ENCODE measurements at places on chromosomes 2 and 18.

DNA sequence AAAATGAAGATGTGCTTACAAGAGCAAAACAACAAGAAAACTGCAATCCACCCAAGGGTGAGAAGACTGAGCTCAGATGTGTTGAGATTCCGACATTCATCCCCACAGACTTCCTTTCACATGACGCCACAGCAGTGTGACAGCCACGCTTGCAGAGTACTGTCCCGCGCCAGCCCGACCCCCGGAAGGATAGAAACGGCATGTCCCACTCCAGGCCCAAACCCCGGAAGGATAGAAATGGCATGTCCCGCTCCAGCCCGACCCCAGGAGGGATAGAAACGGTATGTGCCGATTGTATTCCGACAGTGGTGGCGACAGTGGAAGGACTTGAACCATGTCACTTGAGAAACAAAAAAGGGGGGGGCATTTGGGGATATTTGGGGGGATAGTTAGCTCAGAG, 119.1 kb upstream of the PXDN start:
- no peak for DNase-seq

- no peak for DNase-seq
These were observed 9.5 kb downstream of the CAPN10 start for GRCh38 chr2:240596080-240596460.

GRCh38 chr2:61617610-61618009, 79.5 kb upstream of the XPO1 start:
- no peak for DNase-seq

DNA sequence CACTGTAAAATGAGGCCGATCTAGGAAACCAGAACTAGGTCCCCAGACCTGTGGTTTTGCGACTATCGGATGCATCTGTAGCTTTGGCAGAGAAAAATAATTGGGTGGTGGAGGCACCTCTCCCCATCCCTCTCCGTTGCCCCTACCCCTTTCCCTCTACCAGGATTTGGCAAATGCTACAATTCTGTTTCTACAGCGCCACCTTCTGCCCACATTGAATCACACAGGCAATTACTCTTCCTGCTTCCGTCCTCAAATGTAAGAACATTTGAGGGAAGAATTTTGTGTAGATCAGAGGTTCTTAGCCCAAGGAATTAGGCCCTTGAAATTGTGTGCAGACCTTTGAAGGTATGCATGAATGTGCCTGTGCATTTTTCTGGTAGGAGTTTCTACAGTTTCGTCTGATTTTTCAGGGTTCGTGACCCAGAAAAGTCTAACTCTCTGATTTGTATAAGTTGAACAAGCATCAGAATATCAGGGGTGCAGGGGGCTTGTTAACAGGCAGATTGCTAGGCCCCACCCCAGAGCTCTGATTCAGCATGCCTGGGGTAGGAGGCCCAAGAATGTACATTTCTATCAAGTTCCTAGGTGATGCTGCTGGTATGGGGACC, 11.2 kb downstream of the ATP6V1B1 start:
- DNase-seq = no peak

GRCh38 chr2:31539505-31539904, 41.2 kb downstream of the SRD5A2 start:
- no peak for DNase-seq

- no peak for DNase-seq
These were observed 323.4 kb upstream of the EPHA4 start for GRCh38 chr2:221895366-221896121.

GRCh38 chr18:54261894-54262293, 7.4 kb upstream of the POLI start:
- no peak for DNase-seq

All from heart left ventricle (tissue), 16 donors.